ENCODE measurements at places on chromosomes 2 and 18. TPM values are rescaled to one million over a fixed set of nuclear protein-coding genes. Genes with fewer than 3 reads are reported as not detected.

- no peak for DNase-seq
These were observed 563.5 kb upstream of the KLHL29 start for GRCh38 chr2:22821458-22821857.

- DNase-seq: no peak
These were observed 678.4 kb downstream of the IRS1 start for GRCh38 chr2:226121046-226121738.

- peak; percentile 73 for DNase-seq
These were observed 24.1 kb upstream of the TNS1 start for GRCh38 chr2:218026676-218027425.

DNA sequence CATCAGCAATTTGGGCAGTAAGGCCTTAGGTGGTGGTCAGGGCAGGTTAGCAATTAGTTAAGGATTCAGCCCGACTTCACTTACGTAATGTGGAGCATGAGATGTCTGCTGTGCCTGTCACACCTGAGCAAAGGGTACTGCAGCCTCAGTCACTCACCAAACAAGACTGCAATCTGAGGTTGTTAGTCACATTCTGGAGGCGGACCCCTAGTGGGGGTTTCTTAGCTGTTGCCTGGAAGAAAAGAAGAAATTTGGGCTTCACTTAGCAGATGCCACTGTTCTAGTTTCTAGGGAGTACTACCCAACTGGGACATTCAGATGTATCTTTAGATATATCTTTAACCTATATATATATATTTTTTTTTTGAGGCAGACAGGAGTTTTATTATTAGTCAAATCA, 529.9 kb downstream of the SLC4A3 start:
- no peak for DNase-seq

GRCh38 chr2:157061799-157062198, 195.7 kb upstream of the GALNT5 start:
- DNase-seq: no peak

- no peak for DNase-seq
These were observed 66.1 kb upstream of the ATP8B1 start for GRCh38 chr18:57869221-57869620.

GRCh38 chr18:79720359-79720733, 40.7 kb downstream of the CTDP1 start:
- no peak for DNase-seq

GRCh38 chr2:225472161-225472560, 72.7 kb downstream of the NYAP2 start:
- DNase-seq: no peak

GRCh38 chr2:217415316-217415715, 555.5 kb upstream of the TNP1 start:
- no peak for DNase-seq

- no peak for DNase-seq
These were observed 105.7 kb downstream of the SLC4A3 start for GRCh38 chr2:219733106-219733505.

- no peak for DNase-seq
These were observed 94.6 kb downstream of the PTH2R start for GRCh38 chr2:208501206-208501605.

DNA sequence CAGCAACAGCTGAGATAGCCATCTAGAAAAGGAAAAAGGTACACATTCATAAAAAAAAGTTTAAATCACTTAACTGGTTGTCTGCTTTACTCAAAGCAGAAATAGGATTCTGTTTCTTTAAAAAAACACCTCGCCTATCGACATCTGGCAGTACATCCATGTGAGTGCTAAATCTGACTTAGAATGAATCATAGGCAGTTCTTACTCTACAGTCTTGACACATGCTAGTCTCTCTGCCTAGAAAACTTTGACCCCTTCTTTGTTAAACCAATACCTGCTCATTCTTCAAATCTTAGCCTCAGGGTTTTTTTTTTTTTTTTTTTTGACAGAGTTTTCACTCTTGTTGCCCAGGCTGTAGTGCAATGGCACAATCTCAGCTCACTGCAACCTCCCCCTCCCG, 37.1 kb upstream of the GPR75 start:
- no peak for DNase-seq

- DNase-seq: no peak
These were observed 1185.2 kb upstream of the PIK3C3 start for GRCh38 chr18:40769786-40770185.

DNA sequence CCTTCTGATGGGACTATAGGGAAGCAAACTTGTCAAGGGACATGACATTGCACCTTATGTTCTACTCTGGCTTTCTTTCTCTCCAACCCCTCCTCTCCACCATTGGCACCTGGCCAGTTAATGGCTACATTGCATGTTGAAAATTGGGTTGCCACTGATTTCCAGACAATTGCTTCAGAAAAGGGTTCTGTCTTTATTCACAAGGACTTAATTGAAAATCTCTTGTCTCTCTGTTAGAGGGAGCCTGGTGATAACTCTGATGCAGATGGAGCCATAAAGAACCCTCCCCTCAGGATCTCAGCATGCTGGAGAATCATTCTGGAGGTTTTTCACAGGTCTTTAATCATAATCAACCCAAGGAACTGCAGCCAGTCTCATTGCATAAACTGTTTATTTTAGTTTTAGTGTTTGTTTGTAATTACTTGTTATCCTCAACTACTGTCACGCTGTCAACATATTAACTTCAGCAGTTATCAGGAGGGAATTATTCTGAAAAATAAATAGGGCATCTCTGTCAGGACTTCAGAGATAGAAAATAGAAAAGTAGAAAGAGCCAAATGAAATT, 316.8 kb downstream of the RIT2 start:
- DNase-seq: no peak

DNA sequence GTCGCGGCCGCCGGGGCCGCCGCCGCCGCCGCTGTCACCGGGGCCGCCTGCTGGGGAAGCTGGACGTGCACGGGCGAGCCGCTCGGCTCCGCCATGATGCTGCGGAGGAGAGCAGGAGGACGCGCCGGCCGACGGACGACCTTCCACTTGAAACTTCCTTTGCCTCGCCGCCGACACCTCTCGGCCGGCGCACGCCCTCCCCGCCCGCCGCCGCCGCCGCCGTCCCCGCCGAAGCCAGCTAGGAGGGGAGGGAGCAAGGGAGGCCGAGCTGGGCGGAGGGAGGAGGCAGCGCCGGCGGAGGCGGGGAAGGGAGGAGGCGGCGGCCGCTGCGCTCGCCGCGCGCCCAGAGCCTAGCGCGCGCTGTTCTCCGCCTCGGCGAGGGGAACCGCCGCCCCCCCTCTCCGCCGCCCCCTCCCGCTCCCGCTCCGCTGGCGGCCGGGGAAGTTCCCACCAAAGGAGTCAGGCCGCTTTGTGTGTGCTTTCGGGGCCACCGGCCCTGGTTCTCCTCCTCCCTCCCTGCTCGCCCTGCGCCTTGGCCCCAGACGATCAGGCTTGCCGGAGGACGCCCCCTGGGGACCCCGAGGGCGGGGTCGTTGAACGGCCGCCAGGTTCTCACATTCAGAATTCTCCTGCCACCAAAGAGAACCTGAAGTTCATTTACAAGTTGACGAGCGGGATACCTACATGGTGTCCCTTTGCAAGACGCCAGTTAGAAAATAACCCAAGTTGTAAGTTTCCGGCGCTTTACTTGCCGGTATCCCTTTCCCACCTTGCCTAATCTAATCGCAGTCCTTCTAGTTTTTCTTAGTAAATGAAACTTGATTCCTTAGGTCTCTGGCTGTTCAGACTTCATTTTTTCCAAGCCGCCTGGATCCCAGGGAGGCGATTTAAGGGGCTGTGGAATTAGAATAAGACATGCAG, at the start of gene STK39:
TSS of gene STK39 (minus strand) at position 255 of the 921 bp plus-strand sequence. CDS start at position 95, 160 bp downstream.
- DNase-seq: peak; percentile 91

DNA sequence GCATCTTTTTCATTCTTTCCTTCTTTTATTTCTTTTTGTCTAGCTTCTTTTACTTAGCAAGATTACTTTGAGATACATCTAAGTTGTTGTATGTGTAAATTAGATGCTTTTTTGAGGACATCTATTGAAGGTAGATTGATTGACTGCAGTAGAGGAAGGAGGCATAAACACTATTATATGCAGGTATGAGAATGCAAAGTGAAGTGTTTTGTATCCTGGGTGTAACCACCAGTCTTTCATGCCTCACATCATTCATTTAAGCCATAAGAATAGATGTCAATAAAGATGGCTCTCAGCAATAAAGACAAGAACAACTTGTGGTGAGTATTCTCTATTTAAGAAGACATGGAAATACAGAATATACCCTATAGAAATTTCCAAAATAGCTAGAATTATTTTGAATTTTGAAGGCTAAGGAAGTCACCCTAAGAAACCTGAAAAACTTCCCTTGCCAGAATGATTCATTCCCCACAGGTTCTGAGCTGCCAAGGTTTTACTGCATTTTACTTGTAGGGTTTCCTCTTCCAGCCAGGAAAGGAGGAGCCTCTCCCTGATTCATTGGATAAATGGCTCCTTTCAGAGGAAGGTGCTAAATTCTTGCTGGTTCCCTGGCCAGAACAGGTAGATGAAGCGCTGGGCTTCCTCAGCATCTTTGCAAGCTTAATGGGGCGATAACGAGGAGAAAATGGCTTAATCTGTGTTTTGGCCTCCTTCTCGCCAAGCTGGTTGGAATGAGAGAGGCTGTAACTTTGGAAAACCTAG, 279.8 kb upstream of the SLC14A2 start:
- no peak for DNase-seq

GRCh38 chr2:215831296-215831913, 181.9 kb downstream of the MREG start:
- DNase-seq: no peak

DNA sequence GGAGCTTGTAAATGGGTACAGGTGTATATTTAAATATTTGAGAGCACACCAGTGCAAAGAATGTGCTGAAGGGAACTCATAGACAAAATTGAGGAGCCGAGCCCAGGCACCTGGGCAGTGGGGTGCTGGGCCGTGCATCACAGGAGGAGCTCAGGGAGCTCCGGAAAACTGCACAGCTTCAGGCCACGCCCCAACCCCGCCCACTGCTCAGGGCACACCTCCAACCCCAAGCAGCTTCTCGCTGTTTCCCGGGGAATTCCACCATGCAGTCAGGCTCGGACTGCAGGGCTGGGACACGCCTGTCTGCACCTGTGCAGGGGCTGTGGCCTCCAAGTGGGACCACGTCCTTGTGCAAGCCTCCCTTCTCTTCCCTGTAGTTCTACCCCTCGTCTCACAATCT, 243.0 kb downstream of the HDAC4 start:
- peak; percentile 84 for DNase-seq

GRCh38 chr2:2657121-2657962, 326.3 kb upstream of the MYT1L start:
- peak; percentile 57 for DNase-seq

- no peak for DNase-seq
These were observed 20.1 kb upstream of the CXCR1 start for GRCh38 chr2:218186876-218187275.

DNA sequence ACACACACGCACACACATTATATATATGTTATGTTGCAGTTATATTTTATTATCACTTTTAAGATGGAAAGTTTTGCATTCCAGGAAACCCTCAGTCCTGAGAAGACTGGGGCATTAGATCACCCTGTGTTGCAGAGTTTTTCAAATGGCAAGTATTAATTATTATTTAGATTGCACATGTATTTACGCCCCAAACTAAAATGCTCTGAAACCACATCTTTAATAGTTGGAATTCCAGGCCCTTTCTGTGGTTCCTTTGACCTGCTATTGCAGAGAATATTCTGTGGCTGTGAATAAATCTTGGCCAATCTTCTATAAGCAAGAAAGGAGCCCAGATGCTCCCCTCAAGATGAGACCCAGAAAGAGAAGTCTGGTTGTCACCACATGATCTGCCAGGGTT, 427.0 kb upstream of the TNP1 start:
- no peak for DNase-seq

DNA sequence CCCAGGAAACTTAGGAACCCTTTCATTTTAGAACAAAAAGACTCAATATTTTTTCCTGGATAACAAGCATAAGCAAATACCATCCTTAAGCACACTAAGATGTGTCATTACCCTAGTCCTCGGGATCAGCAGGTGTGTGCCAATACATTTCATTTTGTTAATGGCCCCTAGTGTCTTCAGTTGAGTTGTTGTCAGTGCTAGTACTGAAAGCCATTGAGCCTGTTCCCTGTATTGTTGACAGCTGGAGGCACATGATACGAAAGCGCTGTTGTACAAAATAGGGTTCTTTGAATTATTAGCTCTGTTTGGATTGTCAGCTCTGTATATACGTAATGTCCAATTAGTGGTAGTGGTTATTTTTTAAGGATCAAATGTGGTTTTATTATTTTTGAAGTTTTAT, 29.5 kb downstream of the VAPA start:
- no peak for DNase-seq

GRCh38 chr2:236682651-236683422, 113.2 kb downstream of the ACKR3 start:
- DNase-seq: peak; percentile 78

GRCh38 chr2:36587101-36587500, 10.9 kb downstream of the FEZ2 start:
- DNase-seq: no peak

The THSD7B gene
- 1.4 TPM for total RNA-seq

The NXPH2 gene
- total RNA-seq: not detected

The ATOH8 gene
- 69.4 TPM for total RNA-seq

The DOK6 gene
- 1.6 TPM for total RNA-seq

The DUSP28 gene
- 3.8 TPM for total RNA-seq

The NYAP2 gene
- not detected for total RNA-seq

The CXCR1 gene
- 7.2 TPM for total RNA-seq

The REG3G gene
- not detected for total RNA-seq

The EVX2 gene
- total RNA-seq: not detected

The NCKAP5 gene
- 1.7 TPM for total RNA-seq

The MLPH gene
- 7.3 TPM for total RNA-seq

The EMILIN2 gene
- total RNA-seq: 37.2 TPM

The C2orf80 gene
- not detected for total RNA-seq
